ENCODE measurements at places on chromosomes 5 and 9.

- no peak for DNase-seq
Observed at GRCh38 chr5:15692706-15693381, 192.9 kb downstream of the FBXL7 start.

- no peak for DNase-seq
Observed at GRCh38 chr9:129848712-129849441, 13.6 kb downstream of the USP20 start.

DNA sequence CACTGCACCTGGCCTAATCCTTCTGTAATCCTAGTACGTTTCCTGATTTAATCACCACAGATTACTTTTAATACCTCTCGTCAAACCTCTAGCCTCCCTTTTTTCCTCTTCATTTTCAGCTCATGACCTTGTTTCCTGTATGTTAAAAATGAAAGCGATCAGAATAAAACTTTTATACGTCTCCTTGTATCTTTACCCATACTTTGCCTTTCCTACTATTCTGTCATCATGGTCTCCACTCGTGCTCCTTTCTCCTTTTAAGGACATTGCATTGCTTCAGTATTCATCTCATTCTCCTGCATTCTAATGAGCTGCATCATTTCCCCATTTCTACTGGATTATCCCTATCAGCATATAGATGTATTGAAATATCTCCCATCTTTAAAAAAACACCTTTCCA, 8.5 kb downstream of the CDC42SE2 start:
- DNase-seq: no peak

GRCh38 chr9:82325907-82326306, 337.3 kb downstream of the SPATA31D1 start:
- DNase-seq: no peak

GRCh38 chr9:2142212-2142611, 127.1 kb downstream of the SMARCA2 start:
- no peak for DNase-seq

- no peak for DNase-seq
Observed at GRCh38 chr5:71492817-71493615, 37.6 kb downstream of the BDP1 start.
